ENCODE measurements at places on chromosomes 12 and 14. TPM values are rescaled to one million over a fixed set of nuclear protein-coding genes. Genes with fewer than 3 reads are reported as not detected.

TMBIM6 gene
- total RNA-seq = 918 TPM

CISTR gene
- total RNA-seq = not detected

- no peak for DNase-seq
Observed at GRCh38 chr14:71610797-71611196, 321.4 kb upstream of the RGS6 start.

DNA sequence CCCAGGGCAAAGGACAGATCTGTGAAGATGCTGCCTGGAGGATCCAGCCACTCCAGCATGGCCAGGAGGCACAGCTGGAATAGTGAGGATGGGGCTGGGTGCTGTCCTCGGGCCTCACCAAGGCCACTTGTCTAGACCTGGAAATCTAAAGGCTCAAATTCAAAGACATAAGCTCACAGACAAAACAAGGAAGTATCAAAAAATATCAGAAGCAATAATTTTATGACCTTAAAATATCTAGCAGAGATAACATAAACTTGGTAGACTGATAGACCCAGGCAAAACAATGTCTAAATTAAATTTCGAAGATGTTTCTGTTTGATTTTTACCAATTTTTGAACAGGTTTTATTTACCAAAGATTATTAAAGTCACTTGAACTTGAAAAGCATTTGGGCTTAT, 22.6 kb upstream of the MMP19 start:
- no peak for DNase-seq

DNA sequence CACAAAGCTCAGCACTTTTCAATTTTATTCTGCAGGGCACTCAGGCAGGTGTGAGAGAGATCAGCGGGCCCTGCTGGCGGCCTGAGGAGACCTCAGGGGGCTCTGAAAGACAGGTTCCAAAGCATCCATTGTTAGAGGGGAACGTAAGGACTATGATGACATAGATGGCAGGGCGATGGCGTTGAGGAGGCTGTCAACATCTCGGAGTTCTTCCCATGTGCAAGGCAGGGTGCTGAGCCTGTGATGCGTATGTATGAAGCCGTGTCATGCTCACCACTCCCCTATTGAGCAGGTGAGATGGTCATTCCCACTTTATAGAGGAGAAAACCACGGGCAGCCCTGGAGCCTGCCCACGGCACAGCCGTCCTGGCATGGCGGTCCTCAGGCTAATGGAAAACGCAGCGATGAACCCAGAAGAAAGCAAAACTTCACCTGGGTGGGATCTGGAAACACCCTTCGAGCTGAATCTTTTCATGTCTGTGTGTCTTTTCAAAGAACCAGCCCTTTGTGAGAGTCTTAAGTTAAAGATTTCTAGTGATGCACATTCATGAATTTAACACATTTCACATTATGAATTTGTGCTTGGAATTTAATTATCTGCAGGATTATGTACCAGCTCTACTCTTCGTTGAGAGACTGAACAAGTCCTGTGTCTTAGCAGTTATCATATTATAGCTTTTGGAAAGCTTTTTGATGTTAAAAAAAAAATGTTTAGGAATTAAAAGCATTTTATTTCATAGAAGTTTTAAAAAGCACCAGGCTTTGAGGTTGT, 64.7 kb downstream of the RIMBP2 start:
- DNase-seq = no peak

- no peak for DNase-seq
Observed at GRCh38 chr14:42192738-42193653, 586.3 kb downstream of the LRFN5 start.

GRCh38 chr12:52643233-52644077, 8.6 kb downstream of the KRT2 start:
- no peak for DNase-seq

DNA sequence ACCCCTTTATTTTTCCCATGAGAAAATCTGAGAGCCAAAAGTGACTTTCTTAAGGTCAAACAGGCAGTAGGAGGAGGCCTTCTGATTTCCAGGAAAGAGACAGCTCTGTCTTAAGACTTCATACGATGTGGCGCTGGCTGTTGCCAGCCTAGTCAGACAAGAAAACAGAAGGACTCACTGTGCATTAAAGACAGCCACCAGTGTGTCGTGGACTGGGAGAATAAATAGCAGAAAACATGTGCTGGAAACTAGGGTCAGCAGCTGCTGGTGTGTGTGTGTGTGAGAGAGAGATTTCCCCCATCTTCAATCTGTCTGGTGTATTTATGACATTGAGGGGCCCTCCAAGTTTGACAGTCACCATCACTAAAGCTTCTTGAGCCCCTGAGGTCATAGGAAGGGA, 708.6 kb upstream of the TMEM132C start:
- no peak for DNase-seq

DNA sequence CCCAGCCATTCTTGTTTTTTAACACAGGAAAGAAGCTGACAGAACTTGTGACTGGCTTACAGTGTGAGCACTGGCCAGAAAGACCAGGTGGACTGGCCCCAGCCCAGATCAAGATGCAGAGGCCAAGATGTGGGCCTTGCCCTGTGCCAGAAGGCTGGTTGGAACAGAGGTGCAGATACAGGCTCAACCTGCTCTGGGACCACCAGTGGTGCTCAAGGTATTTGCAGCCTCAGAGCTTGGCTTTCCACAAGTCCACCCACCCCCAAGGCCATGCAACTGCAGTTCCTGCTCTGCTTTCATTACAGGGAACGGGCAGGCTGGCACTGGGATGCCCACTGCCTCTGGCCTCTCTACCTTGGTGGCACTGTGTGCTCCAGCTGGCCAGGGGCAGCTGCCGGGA, 23.3 kb downstream of the ZFC3H1 start:
- DNase-seq = no peak

- DNase-seq = no peak
Observed at GRCh38 chr14:72264716-72265115, 332.5 kb downstream of the RGS6 start.

DNA sequence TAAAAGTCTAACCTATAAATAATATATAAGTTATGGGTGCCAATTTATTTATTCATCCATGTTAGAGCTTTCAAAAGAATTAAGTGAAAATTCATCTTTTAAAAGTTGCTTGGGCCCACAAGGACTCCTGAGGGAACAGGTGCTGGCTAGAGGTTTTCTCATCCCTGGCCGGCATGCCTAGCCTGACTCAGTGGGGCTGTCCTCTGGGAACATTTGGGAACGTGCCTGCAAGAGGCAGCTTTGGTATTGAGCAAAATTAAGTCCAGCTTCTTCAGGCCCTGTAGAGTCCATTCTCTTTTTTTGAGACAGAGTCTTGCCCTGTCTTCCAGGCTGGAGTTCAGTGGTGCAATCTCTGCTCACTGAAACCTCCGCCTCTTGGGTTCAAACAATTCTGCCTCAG, 44.7 kb downstream of the SPTB start:
- no peak for DNase-seq

All from left colon (tissue), 2 donors.